ENCODE measurements at places on chromosomes 16 and 17.

- DNase-seq = no peak
Measured at GRCh38 chr17:81483085-81483861, 29.3 kb downstream of the ACTG1 start.

DNA sequence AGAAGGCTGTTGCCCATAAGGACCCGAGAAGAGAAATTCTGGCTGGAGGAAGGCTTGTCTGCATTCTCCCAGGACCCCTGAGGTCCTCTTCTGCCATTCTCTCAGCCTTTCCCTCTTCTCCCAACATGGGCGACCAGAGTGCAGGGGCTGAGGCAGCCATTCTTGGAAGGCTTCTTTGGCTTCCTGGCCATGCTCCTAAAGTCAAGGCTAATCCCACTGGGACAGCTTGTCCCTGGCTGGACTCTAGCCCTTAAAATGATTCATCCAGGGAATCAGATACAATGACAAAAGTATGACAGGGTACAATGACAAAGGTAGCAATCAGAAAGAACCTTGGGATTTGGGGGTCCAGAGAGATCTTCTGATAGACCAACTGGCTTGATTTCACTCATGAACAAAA is 26.8 kb downstream of the SRL start:
- no peak for DNase-seq

DNA sequence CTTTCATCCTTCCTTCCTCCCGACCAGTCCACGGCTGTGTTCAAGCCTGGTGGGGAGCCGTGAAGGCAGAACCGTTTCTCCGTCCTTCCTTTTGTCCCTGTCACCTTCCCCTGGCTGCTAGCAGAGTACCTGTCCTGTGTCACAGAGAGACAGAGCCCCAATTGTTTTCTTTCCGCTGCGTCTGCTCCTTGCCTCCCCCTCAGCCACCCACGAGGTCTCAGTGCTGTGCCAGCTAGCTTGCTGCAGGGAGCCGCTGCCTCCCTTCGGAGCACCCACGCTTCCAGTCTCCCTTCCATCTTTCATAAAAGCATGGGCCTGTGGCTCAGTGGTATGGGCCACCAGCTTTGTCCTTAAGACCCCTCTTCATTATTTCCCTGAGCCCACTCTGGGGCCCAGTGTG is 62.2 kb downstream of the MPRIP start:
- DNase-seq = no peak

GRCh38 chr16:66750279-66751052 is 943 bp downstream of the DYNC1LI2 start:
- no peak for DNase-seq

GRCh38 chr16:11252482-11252931 is 3.5 kb downstream of the SOCS1 start:
- no peak for DNase-seq

DNA sequence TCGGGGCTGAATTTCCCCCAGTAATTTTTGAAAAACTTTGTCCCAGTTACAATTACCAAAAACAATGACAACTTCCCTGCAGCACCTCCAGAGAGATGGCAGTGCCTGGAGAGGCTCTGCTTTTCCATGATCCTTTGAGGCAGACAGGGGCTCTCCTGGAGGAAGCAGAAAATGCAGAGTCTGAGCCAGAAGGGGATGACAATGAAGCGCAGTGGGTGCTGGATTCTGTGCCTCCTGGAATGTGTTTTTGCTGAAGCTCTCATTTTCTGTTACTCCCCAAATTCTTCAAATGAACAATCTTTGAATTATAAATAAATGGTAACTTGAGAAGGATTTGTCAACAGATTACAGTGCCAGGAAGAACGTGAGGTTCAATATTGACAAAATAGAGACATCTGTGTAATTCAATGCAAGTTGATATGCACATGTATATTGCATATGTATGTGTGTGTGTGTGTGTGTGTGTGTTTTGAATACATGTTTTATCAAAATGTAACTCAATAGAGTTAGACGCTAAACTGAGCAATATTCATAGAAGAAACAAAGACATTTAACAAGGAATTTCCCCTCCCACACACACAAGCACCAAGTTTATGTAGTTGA is 9.7 kb upstream of the RUSF1 start:
- DNase-seq = no peak

DNA sequence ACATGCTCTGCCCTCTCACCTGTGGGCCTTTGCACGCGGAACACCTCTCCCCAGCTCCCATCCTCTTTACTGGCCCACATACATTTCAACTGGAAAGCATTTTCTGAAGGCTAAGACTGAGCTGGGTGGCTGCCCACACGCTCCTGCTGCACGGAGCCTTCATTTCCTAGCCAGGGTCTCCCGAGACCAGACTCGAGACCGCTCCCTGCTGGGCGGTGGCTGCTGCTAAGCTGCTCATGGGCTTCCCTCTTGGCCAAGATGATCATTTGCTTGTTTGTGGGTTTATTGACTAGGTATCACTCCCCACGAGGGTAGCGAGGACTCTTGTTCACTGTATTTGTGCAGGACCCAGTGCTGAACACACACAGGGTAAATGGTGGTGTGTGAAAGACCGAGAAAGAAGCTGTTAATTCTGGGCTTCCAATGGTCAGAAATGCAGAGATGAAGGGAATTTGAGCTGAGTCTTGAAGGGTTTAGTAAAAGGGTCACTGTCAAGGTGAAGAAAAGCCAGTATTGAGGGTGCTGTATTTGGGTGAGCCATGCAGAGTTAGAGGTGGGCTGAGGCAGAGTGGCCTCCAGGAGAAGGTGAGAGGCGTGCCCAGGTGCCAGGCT is 907 bp downstream of the TRAPPC2L start:
- DNase-seq = peak; percentile 61

GRCh38 chr16:61366006-61366405 is 670.2 kb downstream of the CDH8 start:
- no peak for DNase-seq

DNA sequence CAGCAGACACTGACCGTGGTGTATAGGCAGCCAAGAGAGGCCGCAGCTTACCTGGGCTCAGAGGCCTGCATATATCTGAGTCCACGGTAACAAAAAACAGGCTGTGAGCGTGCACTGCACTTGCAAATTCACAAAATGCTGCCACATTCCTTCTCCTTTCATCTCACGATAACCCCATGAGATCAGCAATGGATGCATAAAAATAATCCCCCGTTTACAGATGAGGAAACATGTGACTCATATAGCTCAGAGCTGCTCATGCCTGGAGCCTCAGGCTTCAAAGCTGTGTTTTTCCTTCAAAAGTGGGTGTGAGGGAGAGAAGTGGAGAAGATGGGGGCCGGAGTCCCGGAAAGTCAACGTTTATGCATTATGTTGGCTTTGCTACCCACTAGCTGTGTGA is 118.3 kb upstream of the FOXF1 start:
- DNase-seq = no peak

DNA sequence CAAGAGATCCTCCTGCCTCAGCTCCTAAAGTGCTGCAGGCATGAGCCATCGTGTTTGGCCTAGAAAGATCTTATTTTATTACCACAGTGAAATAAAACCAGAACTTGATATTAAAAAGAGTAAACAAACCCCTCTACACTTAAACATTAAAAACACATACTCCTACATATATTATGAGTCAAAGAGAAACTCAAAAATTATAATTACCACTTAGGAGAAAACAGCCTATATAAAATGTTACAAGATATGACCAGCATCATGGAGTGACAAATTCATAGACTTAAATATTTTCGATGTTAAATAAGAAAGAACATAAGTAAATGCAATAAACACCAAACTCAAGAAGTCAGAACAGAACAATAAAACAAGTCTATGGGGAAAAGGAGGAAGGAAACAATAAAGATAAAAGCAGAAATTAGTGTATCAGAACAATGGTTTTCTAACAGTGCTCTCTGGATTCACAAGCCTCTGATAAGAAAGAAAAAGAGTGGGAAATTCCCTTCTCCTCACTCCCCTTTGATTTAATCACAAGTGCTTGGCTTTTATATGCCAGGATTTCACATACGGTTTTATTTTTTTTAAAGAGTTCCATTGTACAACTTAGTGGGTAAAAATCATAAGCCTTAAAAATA is 23.0 kb downstream of the SKAP1 start:
- no peak for DNase-seq

GRCh38 chr16:70395345-70395901 is 43.5 kb downstream of the ST3GAL2 start:
- DNase-seq = peak; percentile 45

- DNase-seq = no peak
Measured at GRCh38 chr17:41284546-41284945, 9.0 kb downstream of the KRTAP9-7 start.

- DNase-seq = no peak
Measured at GRCh38 chr17:71163121-71163812, 957.6 kb upstream of the SOX9 start.

- no peak for DNase-seq
Measured at GRCh38 chr17:82148997-82149396, 51.0 kb upstream of the FASN start.

- DNase-seq = no peak
Measured at GRCh38 chr16:87681981-87682570, 79.8 kb downstream of the JPH3 start.

DNA sequence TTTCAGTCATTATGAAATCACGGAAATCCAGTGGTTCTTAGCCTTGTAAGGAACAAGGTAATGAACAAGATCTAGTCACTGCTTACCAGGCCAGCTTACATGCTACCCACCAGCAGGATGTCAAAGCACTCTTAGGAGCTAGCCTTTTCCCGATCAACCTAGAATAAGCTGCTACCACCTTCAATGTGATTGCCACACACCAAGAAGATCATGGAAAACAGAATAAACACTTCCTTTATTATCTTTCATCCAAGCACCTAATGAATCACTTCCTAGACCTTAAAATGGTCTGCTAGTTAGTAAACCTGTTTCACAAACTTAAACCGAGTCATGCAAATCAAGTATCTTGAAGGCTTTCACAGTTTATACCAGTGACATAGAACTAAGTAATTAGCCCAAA is 5.0 kb downstream of the BBS2 start:
- DNase-seq = no peak

DNA sequence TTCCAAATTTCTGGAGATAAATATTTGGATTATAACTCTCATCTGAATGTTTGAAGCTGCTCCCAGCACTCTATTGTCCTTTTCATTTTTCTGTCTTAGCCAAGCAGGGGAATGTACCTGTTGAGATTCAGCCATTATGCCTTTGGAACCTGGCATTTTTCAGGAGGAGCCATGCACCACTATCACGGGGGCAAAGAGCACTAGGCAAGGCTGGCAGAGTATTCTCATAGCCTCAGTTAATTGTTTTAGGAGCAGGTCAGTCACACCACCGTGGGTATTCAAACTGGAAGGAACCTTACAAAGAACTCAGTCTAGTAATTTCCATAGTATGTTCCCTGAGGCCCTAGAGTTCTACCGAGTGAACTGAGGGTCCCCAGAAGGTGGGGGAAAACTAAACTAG is 348.9 kb downstream of the TMEM114 start:
- DNase-seq = no peak

GRCh38 chr16:73565263-73565662 is 517.3 kb upstream of the ZFHX3 start:
- no peak for DNase-seq
